ENCODE measurements at places on chromosomes 11 and 22.

DNA sequence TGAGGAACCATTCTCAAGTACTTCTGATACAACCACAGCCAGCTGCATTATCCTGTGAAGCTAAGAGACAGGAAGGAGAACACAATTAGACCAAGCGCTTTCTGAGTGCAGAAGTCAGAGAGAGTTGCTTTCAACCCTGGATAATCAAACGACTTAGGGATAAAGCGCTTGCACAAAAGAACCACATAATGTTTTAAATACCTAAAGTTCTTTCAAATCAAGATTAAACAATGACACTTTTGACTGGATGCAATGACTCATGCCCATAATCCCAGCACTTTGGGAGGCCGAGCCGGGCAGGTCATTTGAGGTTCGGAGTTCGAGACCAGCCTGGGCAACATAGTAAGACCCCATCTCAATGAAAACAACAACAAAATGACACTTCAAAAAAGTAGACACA is 145.1 kb downstream of the SWAP70 start:
- no peak for DNase-seq

DNA sequence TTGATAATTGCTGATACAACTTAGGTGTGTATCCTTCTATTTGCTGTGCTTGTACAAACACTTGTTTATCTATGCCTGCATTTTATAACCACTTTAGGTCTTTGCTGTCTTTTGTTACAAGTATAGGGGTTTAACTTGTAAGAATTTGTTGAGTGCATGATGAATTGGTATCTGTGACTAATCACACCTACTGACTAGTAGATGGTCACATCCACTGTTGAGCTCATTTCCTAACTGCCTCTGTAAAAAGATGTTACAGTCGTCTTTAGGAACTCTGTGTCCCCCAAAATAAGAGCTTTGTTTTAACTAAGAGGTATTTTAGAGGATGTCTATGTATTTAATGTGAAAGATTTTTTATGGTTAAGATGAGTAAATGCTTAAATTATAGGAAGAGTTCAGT is 60.5 kb downstream of the HIPK3 start:
- no peak for DNase-seq

GRCh38 chr22:49367041-49367697 is 460.5 kb downstream of the BRD1 start:
- DNase-seq: no peak

- DNase-seq: peak; percentile 52
Observed at GRCh38 chr22:22156716-22157347, 87.8 kb upstream of the VPREB1 start.

DNA sequence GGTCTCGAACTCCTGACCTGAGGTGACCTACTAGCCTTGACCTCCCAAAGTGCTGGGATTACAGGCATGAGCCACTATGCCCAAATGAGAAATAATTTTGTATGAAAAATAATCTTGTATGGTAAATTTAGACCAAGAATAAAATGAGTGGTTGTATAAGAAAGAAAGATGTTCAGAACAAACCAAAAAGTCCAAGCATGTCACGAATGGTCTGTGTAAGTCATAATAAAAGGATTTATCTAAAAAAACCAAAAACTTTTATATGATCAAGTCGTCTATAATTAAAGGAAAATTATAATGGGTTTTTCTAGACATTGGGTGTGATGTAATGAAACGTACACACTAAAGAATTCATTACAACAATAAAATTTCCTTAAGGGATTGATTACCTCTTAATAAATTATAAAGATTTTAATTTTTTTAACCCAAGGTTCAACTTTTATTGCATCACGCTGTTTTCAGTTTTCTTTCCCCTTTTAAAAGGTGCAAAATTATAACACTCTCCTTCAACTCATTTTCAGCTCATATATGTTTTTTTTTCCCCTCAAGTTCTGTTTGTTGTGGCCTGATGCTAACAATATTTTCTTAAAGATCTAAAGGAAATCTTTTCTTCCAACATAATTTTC is 8.9 kb upstream of the AQP11 start:
- DNase-seq: no peak

GRCh38 chr11:30567120-30567519 is 19.0 kb downstream of the MPPED2 start:
- no peak for DNase-seq
